GM13977 (cell line): ENCODE measurements at places on chromosomes 13 and 19.

DNA sequence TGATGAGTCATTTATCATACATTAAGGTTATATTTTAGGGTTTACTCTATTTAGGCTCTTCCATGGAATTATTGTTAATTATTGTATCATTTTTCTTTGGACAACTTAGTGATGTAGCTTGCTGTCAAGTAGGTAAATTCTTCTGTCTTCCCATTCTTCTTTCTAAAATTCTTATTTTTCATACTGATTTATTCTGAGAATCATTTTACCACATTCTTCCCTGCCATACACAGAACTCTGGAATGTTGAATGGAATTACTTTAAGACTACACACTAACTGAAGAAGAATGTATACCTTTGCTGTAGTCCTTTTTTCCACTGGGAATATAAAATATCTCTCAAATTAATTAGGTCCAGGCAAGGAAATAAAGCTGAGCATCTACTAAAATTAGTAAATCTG, 24.5 kb upstream of the SLC7A1 start:
- DNase-seq = no peak

DNA sequence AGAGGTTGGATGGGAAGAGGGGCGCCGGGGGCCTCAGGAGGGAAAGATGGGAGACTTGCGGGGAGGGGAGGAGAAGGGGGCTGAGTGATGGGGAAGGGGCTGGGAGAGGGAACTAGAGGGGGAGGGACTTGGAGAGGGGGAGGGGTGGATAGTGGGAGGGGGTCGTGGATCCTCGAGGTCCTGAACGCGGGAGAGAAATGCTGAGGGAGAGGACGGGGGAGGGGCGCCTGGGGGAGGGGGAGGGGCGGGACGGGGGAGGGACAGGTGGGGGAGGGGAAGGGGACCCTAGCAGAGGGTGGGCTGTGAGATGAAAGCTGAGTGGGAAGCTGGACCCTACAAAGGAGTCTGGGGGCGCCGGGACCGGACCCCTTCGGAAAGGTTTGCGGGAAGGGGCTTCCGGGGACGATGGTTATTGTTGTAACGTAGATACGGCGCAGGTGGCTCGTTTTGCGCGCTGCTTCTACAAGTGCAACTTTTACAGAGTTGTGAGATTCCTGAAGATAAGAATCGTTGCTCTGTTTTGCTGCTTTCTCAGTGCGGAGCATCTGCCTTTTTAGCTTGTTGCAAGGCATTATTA, 418 bp downstream of the ZNF444 start:
- peak; percentile 59 for DNase-seq

DNA sequence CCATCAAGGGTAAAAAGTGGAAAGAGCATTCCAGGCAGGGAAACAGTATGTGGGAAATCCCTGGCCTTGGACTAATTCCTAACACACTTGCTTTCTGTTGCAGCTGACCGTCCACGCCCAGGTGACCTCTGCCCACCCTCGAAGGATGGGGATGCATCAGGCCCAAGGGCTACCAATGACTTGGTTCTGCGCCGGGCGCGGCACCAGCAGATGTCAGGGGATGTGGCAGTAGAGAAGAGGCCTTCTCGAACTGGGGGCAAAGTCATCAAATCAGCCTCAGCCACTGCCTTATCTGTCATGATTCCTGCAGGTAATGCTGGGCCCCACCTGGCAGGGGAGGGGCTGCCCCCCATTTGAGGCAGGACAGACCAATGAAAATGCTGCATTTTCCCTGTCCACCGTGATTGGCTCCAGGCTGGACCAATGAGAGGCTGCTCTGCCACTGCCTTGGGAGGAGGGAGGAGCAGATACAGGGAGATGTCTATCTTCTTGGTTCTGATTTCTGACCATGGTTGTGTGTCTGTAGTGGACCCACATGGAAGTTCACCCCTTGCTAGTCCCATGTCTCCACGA, 12.6 kb downstream of the DNASE2 start:
- peak; percentile 76 for DNase-seq

DNA sequence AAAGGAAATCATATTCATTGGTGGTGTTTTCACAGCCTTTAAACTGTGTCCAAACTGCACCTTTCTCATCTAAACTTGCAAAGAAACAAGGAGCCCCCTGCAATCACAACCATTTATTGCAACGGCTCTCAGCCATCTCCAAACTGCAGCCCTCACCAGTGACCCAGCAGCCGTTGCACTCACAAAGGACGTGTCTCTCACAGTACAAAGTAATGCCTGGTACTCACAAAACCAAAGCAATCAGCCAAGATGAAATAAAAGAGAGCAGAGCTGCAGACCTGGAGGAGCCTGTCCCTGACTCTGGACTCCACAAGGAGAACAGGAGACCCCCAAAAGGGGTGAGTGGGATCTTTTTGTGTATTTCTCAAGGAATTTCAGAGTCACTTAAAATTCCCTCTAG, 20.2 kb upstream of the CEACAM21 start:
- DNase-seq = no peak

DNA sequence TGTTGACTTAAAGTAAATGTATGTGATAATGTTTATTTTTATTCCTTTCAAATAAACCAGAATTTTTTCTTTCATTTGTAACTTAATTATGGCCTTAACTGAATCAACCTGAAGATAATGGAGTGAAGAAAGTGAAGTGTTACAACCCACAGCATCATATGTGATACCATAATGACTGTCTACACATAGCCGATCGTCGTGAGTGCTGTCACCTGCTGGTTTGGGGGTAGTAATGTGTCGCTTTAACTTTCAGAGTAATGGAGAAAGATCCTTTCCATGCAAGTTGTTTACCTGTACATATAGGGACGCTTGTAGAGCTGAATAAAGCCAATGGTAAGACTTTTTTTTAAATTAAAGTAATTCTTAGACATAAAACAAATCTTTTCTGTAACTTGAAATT, 9.9 kb downstream of the CDC16 start:
- DNase-seq = no peak

- no peak for DNase-seq
Observed at GRCh38 chr19:16327501-16327900, 2.9 kb downstream of the KLF2 start.

- DNase-seq = peak; percentile 19
Observed at GRCh38 chr13:32669030-32669646, 82.9 kb downstream of the PDS5B start.
